ENCODE measurements at places on chromosomes 3 and 15.

- no peak for DNase-seq
These were observed 14.8 kb downstream of the CEP19 start for GRCh38 chr3:196697270-196697669.

GRCh38 chr3:172106989-172107388 is 67.6 kb downstream of the FNDC3B start:
- DNase-seq, result peak; percentile 35

DNA sequence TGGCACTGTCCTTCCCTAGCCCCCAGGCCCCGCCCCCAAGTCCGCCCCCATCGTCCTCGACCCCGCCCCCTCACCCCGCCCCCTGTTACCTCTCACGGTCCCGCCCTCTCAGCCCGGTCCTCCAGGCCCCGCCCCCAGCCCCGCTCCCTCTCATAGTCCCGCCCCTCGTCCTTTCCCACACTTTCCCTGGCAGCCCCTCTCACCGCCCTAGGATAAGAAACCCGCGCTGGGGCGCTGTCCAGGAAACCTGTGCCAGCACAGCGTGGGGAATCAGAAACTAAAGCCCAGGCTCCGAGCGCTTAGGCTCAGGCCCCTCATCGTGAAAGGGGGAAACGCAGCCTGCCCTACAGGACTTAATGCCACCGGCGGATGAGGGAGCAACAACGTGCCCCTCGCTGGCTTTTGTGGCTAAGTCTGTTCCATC is 20.9 kb downstream of the TRPM1 start:
- DNase-seq, result no peak

DNA sequence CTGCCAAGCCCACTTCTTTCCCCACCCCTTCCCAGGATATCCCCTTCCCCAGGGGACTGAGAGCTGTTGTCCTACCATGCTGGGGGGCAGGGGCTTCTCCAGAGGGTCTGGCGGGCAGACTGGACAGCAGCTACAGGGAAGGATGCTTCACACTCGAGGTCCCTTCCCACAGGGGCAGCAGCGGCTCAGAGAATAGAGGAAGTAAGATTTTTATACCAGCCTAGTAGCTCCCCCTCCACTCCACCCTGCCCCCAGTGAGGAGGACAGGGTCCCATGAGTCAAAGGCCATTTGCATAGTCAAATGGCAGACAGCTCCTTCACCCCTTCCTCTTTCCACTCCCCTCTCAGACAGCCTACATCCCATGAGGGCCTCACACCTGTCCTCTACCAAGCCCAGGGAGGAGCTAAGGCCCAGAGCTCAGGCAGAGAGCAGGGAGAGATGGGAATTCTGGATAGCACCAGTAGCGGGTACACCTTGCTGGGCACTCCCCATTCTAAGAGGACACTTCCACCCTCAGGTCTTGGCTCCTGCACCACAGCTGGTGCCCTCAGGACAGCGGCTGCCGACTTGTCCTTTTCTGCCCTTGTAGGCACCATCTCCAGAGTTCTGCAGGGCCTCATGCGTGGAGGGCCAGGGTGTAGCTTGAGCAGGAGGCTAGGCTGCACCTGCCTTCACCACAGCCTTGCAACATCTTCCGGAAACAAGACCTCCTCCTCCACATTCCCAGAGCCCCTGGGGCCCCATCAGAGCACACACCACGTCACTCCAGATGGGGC is at the start of gene TLR9:
Gene TLR9, minus strand, starts transcription at position 194 of the 777 bp plus-strand sequence. Its CDS starts 116 bp downstream, at position 78.
- DNase-seq, result no peak

- no peak for DNase-seq
These were observed 14.6 kb upstream of the ARPP21 start for GRCh38 chr3:35624698-35625097.

- no peak for DNase-seq
These were observed 15.7 kb upstream of the KLHL24 start for GRCh38 chr3:183619624-183620251.

DNA sequence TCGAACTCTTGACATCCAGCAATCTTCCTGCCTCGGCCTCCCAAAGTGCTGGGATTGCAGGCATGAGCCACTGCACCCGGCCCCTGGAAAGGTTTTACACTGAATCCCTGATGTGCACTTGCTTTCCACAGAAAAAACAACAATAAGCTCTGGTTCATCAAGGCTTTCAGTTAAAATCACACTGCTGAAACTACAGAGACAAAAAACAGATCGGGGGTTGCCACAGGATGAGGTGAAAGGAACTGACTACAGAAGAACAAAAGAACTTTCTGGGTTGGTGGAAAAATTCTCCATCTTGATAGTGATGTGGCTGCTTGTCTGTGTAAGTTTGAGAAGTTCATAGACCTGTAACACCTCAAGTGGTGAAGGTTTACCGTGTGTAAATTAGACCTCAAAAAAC is 2.9 kb downstream of the RAB43 start:
- DNase-seq, result no peak

DNA sequence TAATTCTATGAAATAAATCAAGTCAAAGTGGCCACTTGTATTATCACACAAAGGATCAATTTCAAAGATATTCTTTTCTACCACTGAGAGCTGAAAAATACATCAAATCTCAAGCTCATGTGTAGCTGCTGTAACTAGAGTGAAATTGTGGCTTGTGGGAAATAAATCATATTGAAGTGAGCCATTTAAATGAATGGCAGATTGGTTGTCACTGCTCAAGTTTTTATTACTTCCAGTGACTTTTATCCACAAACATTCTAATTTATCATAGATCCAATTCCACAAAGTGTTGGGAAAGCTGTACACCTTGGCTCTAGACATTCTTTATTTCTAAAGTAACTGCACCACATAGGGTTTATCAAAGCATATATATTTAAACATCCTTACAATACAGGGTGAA is 285.4 kb downstream of the CNTN3 start:
- no peak for DNase-seq

DNA sequence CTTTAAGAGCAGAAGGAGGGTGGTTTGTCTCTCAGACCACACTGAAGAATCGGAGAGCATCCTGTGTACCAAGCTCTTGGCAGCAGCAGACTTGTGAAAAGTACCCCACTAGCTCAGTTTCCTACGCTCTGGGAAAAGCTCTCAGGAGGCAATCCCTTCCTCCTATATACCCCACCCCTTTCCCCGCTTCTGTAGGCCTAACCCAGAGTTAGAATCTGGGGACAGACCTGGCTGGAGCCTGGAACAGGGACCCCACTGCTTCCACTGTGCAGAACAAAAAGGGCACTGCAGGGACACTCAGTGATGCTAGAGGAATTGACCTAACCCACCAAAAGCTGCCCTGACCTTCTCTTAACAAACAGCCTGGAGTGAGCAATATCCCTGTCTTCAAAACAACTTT is 70.0 kb upstream of the CCDC39 start:
- no peak for DNase-seq

GRCh38 chr3:54663501-54664011 is 264.3 kb downstream of the LRTM1 start:
- no peak for DNase-seq

GRCh38 chr3:188000361-188000861 is 153.5 kb upstream of the LPP start:
- no peak for DNase-seq

- DNase-seq, result no peak
These were observed 673.7 kb upstream of the CCDC54 start for GRCh38 chr3:106703524-106703923.

GRCh38 chr3:172542999-172543398 is 19.8 kb upstream of the TNFSF10 start:
- DNase-seq, result no peak

DNA sequence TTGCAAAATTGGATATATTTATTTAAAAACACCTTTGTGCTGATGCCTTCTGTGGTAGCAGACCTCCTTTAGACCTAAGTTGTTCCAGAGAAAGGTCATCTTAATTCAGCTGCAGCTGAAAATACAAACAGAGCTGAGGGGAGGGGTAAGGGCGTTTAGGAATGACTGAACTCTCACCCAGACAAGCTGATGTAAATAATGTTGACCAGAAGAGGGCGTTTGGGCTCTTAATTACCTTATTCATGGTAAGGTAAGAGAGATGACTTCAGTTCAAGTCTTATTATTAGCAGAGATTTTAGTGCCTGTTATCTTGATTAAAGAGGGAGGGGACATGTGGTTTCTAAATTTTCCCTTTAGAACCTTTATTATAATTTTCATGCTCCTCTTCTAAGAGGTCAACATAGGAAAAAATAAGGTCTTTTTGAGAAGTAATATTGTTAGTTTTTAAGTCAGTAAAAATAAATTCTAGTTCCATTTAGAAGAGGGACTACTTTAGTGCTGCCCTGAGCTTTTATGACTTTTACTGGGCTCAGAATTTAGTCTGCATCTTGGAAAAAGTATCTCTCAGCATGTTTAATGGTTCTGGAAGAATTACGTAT is 46.3 kb downstream of the GPR171 start:
- no peak for DNase-seq

DNA sequence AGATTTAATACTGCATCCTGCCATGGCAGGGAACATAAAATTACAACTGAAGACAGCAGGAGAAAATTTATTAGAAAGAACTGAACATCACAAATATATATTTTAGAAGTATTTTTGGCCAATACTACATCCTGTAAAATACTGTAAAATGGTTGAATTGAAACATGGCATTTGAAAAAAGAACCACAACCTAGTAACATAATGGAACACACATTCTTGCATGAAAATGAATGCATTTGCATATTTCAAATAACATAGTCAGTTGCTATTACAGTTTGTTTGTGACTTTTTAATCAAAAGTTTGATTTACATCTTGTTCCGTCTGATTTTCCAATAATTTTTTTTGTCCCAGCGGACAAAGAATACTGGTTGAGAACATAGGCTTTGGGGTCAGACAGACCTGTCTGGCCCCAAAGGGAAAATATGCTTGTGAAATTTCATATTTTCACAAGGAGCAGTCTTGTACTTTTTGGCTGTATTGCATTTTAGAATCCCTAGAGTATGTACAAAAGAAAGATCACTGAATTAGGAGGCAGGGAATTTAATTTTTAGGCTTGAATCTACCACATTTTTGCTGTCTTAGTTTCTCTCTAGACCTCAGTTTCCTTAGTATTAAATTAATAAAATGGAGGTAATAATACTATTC is 268.8 kb downstream of the ADAMTSL3 start:
- no peak for DNase-seq

DNA sequence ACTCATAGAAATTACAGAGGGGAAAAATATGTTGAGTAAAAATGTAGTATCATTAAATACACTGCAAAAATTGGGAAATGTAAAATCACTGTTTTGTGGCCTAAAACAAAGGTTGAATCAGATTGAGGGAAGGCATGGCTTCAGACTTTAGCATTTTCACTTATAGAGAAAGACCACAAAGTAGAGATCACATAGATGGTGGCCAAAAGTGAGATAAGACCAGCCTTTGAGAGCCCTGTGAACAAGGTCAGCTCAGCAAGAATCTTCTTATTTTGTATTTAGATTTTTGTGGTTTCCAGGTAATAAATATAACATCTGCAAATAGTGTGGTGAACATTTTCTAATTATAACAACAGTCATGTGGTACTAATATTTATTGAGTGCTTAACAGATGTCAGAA is 544.8 kb upstream of the DPPA4 start:
- DNase-seq, result no peak

- no peak for DNase-seq
These were observed 191.1 kb downstream of the TIGIT start for GRCh38 chr3:114484919-114485318.

GRCh38 chr3:114623420-114624046 is 329.7 kb downstream of the TIGIT start:
- DNase-seq, result no peak

DNA sequence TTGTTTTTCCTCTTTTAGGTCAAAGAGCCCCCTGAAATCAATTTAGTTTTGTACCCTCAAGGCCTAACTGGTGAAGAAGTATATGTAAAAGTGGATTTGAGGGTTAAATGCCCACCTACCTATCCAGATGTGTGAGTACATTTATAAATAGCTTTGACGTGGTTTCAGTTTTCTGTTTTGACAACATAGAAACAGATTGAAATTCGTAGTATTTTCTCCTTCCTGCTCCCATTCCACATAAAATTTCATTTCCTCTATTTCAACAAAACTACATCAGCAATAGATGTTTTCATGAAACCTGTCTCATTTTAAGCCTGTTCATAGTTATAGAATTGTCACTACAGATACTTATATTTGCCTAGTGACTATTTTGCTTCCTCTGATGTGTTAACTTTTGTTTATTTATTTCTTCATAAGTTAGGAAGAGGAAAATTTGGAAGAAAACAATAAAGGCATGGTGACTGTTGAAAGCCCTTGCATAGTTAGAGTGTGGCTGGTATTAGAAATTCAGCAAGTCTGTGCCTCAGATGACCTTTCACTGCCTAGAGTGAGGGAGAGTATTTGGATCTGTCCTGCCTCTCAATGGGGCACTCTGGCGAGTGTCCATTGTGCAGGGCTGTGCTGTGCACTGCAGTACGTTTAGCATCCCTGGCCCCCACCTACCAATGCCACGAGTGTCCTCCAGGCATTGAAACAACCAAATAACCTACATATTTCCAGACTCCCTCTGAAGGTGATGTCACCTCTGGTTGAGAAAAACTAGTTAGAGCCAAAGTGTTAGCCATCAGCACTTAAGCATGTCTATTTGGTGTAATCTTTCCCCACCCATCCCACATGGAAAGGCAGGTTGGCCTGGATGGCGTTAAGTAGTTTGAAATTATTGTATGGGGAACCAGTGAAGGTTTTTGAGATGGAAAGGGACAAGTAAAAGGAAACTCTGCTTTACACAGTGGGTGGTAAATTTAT is 5.9 kb downstream of the EIF2AK4 start:
- no peak for DNase-seq

DNA sequence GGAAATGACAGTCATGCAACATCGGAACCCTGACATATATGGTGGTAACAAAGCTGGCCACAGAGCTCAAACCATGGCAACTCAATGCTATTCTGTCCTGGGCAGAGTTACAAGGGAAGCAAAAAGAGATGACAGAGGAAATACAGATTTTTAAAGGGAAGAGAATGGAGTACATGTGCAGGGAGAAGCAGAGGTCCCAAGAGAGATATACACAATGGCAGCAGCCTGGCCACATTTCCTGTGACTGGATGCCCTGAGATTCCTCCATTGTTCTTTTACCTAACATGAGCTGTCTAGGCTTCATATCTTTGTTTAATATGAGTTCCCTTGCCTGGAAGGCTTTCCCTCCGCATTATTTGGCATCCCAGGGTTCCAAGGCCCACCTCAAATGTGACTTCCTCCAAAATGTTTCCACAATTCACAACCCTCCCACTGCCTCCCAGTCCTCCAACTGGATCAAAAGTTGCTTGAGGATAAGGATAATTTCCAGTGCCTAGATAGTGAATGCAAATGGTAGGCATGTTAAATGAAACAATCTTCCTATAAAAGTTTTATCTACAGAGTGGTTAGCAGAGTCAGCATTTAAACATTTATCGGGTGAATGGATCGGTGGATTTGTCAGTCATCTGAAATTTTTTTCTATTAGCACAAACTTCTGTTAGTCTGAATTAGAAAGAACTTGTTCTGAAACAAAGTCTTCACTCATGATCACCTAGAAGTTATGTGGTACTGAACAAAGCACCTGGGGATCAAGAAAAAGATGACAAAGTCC is 86.2 kb downstream of the DHX30 start:
- no peak for DNase-seq

DNA sequence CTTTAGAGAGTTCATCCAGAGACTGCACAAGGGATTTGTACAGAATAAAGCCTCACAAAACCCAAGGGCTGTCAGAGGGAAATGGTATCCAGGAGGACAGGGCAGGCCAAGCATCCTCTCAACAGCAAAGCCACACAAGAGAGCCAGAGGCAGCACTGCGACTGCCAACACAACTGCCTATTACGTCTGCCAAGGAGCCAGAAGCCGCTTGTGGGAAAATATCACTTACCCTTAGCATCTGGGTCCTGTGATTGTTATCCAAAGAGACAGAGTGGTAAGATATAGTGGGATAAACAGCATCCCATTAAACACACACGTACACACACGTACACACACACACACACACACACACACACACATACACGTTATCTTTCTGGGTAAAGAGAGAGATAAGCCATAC is 618.3 kb upstream of the AGTR1 start:
- DNase-seq, result no peak
